Kidney (tissue), 22 donors: ENCODE measurements at places on chromosomes 11 and 22. TPM values are rescaled to one million over a fixed set of nuclear protein-coding genes. Genes with fewer than 3 reads are reported as not detected.

Gene TBX1
- total RNA-seq = 5.5 TPM

Gene CLMP
- total RNA-seq = 6.8 TPM

Gene TALDO1
- total RNA-seq = 175 TPM

Gene MN1
- 3.2 TPM for total RNA-seq

GRCh38 chr11:10899121-10899830 is 41.4 kb upstream of the ZBED5 start:
- peak overlapping the region; percentile 58 for H3K27ac ChIP-seq
- H3K4me1 ChIP-seq = peaks cover 5% of the 10 kb centered on the region
- H3K36me3 ChIP-seq = no peaks in the 10 kb centered on the region

- no peak for DNase-seq
- H3K4me1 ChIP-seq = no peaks in the 10 kb centered on the region
- no peaks in the 10 kb centered on the region for H3K36me3 ChIP-seq
- H3K4me3 ChIP-seq = no peak overlapping the region
These were observed 6.2 kb downstream of the SMTNL1 start for GRCh38 chr11:57543593-57543992.

- no peak overlapping the region for H3K27ac ChIP-seq
- no peaks in the 10 kb centered on the region for H3K27me3 ChIP-seq
- H3K4me1 ChIP-seq = peaks cover 29% of the 10 kb centered on the region
- DNase-seq = no peak
- no peak overlapping the region for H3K4me3 ChIP-seq
These were observed 68.5 kb upstream of the ARFGAP3 start for GRCh38 chr22:42925598-42925997.

DNA sequence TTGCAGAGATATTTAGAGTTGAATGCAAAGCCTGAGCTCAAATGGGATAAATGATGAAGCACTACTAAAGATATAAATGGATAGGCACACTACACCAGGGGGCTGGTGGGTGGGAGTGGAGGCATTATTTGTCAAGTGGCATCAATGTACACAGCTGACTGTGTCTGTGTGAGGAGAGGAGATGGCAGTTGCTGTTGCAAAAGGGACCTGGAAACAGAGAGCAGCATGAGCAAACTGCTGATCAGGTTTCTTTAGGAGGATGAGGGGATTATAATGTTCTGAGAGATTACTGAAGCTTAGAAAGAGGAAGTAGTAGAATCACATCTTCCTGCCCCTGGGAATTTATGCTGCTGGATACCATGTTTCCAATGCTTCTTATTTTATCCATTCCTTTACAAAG is 39.4 kb upstream of the LIN7C start:
- H3K27ac ChIP-seq = no peak overlapping the region
- no peaks in the 10 kb centered on the region for H3K27me3 ChIP-seq
- no peaks in the 10 kb centered on the region for H3K36me3 ChIP-seq
- H3K4me1 ChIP-seq = no peaks in the 10 kb centered on the region
- H3K4me3 ChIP-seq = no peak overlapping the region
- DNase-seq = no peak

GRCh38 chr22:28630177-28630574 is 49.5 kb downstream of the TTC28 start:
- no peaks in the 10 kb centered on the region for H3K27me3 ChIP-seq
- H3K36me3 ChIP-seq = no peaks in the 10 kb centered on the region

- no peak for DNase-seq
- no peak overlapping the region for H3K27ac ChIP-seq
These were observed 22.8 kb upstream of the TUB start for GRCh38 chr11:8058216-8058615.

DNA sequence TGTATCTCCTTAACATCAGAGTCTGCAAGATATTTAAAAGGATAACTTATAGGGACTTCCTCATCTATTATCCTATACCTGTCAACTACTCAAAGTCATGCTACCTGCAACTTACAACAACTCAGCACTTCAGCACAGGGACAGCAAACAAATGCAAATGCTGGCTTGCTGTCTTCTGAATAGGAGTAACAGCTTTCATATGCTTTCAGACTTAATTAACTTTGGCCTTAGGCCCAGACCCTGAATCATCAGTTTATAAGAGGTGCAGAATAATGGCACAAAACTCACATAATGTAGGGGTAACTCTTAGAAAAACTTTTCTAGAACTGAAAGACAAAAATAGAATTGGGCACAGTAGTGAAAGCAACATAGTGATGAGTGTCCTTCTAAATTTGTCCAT is 953.4 kb downstream of the DLG2 start:
- peak; percentile 12 for DNase-seq
- H3K27ac ChIP-seq = no peak overlapping the region
- H3K4me1 ChIP-seq = no peaks in the 10 kb centered on the region

- no peaks in the 10 kb centered on the region for H3K36me3 ChIP-seq
- no peak overlapping the region for H3K4me3 ChIP-seq
- no peaks in the 10 kb centered on the region for H3K27me3 ChIP-seq
- no peak for DNase-seq
- no peak overlapping the region for H3K27ac ChIP-seq
- no peaks in the 10 kb centered on the region for H3K4me1 ChIP-seq
These were observed 8.5 kb upstream of the FXYD6 start for GRCh38 chr11:117884994-117885393.
